ENCODE measurements at places on chromosomes 1 and 21.

GRCh38 chr1:185987611-185988321 is 253.6 kb downstream of the HMCN1 start:
- DNase-seq, result no peak

- no peak for DNase-seq
Observed at GRCh38 chr21:28548291-28548690, 444.4 kb downstream of the LTN1 start.

- DNase-seq, result no peak
Observed at GRCh38 chr1:239428120-239428710, 41.8 kb downstream of the CHRM3 start.

GRCh38 chr1:235067396-235068157 is 61.1 kb downstream of the TOMM20 start:
- DNase-seq, result peak; percentile 89

GRCh38 chr1:85148524-85149250 is 52.1 kb downstream of the SYDE2 start:
- DNase-seq, result no peak

DNA sequence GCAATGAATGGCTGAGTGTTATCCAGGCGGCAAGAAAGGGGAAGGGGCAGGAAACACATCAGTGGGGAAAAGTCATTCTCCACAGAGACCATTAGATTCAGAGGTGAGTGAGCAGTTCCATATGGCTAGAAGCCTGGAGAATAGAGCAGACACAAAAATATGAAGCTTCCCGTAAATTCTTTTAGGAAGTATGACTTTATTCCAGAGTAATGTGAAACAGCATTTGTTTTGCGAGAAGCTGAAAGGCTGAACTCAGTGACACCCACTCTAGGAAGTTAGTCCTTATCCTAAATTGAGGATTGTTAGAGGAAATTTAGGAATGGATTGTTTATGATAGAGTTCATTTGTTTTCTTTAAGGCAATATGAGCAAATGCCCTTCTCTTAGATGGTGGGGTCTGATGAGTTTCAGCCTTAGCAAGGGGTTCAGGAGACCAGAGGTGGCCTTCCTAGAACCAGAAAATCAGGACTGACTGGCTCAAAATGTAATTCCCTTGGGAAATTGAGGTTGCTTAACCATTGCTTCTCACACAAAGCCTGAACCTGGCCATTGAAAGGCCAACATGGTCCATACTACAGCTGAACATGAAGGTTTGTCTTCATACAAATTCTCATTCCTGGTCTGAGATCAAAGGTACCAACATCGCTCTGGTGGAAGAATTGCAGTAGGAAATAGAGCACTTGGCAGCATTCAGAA is 167.5 kb downstream of the TPR start:
- DNase-seq, result no peak

DNA sequence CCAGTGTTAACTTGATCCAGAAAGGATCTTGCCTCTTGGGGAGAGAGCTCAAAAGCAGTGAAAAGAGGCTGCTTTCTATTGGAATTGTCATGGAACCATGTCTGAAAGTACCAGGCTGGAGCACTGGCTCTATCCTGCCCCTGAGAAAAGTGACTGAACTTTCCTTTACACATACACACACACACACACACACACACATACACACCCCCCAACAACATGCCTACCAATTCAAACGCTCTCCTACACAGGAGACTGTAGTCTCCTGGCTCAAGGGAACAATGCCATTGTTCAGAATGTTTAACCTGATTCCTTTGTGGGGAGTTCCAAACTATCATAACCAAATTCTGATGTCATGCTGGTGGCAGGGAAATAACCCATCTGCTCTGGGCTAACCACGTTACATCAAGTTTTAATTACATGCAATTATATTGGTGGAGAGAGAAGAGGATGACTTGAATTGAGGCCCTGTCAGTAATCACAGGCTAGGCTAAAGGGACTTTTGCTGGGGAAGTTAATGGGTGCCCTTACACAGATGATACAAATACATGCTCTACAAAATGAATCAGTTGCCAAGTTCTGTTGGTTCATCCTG is 52.3 kb upstream of the DUSP10 start:
- DNase-seq, result no peak

GRCh38 chr1:199742547-199742946 is 285.0 kb upstream of the NR5A2 start:
- DNase-seq, result no peak

- DNase-seq, result no peak
Observed at GRCh38 chr1:201883786-201884185, 4.9 kb upstream of the SHISA4 start.

GRCh38 chr1:231885209-231885854 is 258.7 kb downstream of the DISC1 start:
- DNase-seq, result no peak

DNA sequence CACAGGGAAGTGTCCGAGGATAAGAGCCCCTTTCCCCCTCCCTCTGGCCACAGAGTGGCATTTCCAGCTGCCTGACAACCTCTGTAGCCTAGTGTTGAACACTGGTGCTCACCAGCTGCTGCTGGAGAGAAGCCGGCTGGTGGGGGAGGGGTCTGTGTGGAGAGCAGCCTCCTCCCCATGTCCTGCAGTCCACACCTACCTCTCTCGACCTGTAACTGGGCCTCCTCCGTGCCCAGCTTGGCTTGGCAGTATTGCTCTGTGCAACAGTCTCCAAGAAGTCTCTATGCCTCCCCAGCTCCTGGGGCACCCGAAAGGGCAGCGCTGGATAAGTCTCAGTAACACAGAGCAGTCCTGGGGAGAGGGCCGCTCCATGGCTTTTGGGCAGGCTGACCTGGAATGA is 17.0 kb downstream of the PAPPA2 start:
- DNase-seq, result peak; percentile 65

DNA sequence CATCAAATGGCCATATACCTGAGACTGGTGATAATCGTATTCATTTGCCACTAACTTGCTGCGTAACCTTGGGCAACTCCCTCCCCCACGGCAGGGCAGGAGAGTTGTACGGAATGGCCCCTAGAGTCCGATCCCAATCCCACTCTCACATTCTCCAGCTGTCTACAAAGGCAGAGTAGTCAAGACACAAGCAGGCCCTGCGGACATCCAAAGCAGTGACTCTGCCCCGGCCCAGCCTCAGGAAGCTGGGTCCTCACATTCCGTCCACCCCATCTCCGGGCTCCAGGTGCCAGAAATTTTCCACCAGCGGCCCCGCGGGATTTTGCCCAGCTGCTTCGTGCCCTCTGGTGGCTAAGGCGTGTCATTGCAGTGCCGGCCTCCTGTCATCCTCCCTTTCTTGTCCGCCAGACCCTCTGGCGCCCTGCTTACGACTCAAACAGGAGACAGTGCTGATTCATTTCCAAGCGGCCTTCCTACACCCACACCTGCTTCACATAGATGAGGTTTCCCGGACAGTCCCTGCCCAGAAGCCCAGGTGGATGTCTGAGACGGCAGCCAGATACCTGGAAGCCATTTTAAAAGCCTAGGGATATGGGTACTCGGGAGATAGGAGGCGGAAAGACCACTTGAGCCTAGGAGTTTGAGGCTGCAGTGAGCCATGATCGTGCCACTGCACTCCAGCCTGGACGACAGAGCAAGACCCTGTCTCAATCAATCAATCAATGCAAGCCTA is 2.9 kb upstream of the S100A2 start:
- peak; percentile 95 for DNase-seq

DNA sequence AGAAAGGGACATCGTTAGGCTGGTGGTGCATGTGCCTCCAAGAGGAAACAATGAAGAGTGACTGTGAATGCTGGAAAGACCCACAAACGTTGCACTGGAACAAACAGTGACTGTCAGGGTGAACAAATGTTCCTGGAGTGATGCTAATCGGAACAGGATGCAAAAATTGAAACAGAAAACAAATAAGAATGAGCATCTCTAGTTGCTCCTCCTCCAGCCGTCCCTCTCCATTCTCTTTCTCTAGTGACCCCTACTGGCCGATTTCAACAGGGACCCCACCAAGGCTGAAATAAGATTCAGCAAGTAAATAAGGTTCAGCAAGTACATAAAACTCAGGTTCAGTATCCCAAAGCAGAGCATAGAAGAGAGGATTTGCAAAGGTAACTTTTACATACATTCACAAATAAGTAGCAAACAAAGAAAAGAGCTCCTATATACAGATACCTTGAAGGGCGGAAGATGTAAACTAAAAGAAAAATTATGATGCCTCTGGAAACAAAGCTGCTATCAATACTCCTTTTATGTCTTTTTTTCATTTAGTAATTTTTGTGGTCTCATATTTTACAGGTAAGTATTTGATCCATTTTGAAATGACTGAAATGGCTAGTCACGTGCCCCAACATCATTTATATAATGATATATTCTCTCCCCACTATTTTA is 836.1 kb upstream of the ADAMTS5 start:
- no peak for DNase-seq

All from NCI-H510A treated with DMSO at 0.1 percent for 48 hours (cell line).